Cardiac septum (tissue), 1 donor: ENCODE measurements at places on chromosomes 12 and 14. TPM values are rescaled to one million over a fixed set of nuclear protein-coding genes. Genes with fewer than 3 reads are reported as not detected.

LALBA gene
- total RNA-seq, result not detected

PARP2 gene
- total RNA-seq, result 15.2 TPM

GRCh38 chr12:71174825-71175224, 17.0 kb upstream of the TSPAN8 start:
- no peak for DNase-seq

- no peak for DNase-seq
Observed at GRCh38 chr14:74299061-74299545, 3.6 kb downstream of the ABCD4 start.
